ENCODE measurements at places on chromosomes 1 and 21.

GRCh38 chr1:17224434-17224833, 19.5 kb downstream of the PADI1 start:
- DNase-seq = no peak

GRCh38 chr1:203296460-203297073, 8.8 kb upstream of the BTG2 start:
- no peak for DNase-seq

- no peak for DNase-seq
These were observed 5.5 kb upstream of the CD244 start for GRCh38 chr1:160868141-160868540.

DNA sequence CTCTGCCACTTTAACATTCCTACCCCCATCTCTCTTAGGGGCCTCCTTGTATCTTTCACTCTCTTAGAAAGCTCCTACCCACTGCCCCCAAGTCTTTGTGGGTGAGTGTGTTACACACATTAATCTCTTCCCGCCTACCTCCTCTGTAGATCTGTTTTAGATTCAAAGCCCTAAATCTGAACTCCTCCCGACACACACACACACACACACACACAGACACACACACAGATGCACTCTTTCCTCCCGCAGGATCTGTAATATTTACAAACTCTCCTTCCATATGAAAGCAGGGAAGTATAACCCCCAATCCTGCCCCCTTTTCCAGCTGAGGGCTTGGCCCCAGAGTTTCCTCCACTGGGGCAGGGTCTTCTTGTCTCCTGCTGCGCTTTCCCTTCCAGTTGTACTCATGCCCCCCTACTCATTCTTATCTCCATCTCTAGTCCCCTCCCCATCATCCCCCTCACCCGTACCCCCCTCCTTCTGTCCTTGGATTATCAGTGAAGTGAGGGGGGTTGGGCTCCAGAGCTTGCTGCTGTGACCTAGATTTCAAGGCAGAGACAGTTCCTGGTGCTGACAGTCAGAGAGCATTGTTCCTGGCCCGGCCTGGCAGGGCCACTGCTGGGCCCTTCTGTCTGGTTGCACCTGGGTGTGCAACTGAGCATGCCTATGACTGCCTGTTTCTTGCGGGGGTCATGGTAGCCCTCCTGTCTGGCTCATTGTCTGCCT, 4.3 kb downstream of the PEA15 start:
- DNase-seq = peak; percentile 29

GRCh38 chr21:44907966-44908895, 12.5 kb downstream of the ITGB2 start:
- DNase-seq = no peak

DNA sequence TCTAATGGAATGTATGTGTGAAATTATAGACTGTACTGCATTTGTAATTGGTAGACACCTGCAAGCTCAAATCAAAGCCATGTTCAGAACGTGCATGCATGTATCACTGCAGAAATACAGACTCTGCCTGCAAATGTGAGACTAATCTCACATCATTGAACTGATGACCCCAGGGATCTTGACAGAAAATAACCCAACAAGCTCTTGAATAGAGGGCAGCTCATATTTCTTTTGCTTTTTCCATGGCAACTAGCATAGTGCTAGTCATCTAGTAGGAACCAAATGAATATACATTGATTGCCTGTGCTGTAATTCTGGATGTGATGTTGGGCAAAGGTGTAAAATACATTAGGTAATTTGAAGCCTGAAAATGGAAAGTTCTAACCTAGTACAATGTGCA, 62.4 kb downstream of the PTPRC start:
- no peak for DNase-seq
